Astrocyte of the cerebellum (primary cell): ENCODE measurements at places on chromosomes 4 and X.
A peak's percentile ranks its signal among the peaks of the same experiment; 100 is the strongest.

DNA sequence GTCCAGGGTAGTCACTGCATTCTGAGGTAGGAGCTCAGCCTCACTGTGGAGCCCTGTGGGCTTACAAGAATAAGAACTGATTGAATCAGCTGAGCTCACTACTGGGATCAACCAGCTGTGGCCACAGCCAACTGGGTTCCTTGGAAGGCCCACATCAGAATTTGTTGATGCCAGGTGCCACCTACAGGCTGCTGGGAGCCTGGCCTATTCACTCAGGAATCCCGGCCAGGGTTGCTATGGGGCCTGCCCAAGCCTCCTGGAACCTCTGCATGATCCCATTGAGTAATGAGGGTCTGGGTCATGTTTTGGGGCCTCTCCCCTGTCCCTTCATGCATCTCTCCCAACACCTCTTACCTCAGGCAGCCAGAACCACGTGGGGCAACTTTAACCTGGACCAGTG, 53.9 kb upstream of the KIAA1210 start:
- no peak for DNase-seq

GRCh38 chr4:105061731-105062130, 84.9 kb upstream of the TET2 start:
- DNase-seq: peak; percentile 3

DNA sequence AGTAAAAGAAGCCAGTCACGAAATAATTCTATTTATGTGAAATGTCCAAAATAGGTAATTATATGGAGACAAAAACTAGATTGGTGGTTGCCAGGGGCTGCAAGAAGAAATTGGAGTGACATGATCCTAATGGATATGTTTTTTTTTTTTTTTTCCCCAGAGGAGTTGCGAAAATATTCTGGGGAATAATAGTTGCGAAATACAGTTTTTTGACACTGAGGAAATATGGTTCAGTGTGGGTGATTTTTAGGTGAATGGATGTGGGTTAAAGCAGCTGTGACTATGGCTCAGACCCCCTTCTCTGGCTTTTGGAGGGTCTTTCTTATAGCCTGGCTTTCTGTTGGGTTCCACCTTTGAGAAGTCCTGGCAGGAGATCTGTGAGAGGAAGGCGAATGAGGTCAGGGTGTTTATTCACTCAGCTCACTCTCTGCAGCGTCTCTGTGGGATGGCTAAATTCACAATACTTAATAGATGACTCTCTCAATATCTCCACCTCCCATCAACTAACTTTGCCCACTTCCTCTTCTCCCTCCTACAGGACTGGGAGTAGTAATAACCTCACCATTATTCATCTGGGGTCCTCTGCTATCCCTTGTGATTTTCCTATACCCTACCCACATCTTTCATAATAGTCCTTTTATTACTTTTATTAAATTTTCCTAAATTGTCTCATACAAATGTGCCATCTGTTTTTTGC, 15.3 kb upstream of the RAB9B start:
- no peak for DNase-seq

DNA sequence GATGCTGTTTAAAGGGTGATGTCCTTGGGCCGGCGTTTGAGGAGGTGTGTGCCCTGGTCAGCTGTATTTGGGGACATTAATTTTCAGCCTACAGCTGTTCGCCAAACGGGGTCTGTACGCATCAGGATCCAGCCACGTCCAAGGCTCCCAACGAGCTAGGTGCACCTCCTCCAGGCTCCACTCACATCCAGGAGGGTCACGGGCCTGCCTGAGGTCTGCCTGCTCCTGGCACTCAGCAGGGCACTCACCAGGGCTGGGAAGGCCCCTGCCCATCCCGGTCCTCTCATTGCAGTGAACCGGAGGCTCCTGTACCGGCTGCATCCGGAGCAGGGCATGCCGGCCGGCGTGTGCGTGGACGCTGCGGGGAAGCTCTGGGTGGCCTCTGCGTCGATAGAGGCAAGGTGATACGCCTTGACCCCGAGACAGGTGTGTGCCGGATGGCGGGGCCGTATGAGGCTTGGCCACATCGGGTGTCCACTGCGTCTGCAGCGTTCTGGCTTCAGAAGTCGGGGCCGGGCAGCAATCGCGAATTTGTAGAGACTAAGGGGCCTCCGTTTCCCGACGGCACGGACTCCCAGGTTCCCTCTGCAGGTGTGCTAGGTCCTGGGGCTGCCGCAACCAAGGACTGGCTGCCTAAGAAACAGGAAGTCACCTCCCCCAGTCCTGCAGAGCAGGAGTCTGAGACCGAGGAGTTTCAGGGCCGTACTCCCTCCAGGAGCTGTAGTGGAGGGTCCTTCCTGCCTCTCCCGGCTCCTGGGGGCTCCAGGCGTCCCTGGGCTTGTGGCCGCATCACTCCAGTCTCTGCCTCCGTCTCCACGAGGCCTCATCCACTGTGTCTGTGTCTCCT, 27.5 kb upstream of the PLCXD1 start:
- no peak for DNase-seq

DNA sequence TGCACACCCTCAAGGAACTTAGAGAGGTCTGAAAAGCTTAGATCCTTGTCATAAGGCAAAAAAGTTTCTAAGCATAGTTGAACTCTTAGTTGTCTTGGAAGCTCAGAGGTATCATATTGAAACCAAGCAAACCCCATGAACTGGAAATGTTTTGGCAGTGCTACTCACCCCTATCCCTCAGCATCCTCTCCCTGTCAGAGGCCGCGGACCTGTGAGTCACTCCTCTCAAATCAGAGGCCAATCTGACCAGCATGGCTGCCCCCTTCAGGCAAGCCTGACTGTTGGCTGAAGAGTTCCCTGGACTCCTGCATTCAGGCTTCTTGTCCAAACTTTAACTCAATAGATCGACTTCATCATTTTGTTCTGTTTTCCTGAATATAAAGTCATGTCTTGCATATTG, 69.4 kb downstream of the KCNIP4 start:
- DNase-seq: no peak

DNA sequence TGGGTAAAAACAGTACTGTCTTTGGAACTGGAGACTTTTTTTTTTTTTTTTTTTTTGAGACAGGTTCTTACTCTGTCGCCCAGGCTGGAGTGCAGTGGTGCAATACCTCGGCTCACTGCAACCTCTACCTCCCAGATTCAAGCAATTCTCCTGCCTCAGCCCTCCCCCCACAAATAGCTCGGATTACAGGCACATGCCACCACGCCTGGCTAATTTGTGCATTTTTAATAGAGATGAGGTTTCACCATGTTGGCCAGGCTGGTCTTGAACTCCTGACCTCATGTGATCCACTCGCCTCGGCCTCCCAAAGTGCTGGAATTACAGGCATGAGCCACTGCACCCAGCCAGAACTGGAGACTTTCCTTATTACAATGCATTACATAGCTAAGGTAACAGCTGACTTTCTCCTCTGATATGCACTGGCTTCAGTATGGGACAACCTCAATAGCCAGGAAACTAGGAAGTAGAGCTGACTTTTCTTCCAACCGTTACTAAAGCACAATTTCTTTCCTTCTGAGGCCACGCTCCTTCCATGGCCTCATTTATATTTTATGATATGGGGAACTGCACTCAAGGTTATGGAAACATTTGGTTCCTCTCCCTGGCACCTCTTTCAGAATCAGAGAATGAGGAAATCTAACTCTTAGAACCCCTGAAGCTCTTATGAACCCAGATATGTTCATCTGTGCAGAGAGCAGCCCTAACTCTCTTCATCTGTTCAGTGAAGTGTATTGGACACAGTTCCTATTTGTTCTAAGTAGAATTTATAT, 53.5 kb upstream of the FAM9B start:
- DNase-seq: no peak

- peak; percentile 67 for DNase-seq
These were observed 8.4 kb upstream of the ELF4 start for GRCh38 chrX:130118441-130119311.

- no peak for DNase-seq
These were observed 6.2 kb downstream of the NR0B1 start for GRCh38 chrX:30302956-30303355.

GRCh38 chrX:45007598-45007997, 134.6 kb downstream of the KDM6A start:
- no peak for DNase-seq

DNA sequence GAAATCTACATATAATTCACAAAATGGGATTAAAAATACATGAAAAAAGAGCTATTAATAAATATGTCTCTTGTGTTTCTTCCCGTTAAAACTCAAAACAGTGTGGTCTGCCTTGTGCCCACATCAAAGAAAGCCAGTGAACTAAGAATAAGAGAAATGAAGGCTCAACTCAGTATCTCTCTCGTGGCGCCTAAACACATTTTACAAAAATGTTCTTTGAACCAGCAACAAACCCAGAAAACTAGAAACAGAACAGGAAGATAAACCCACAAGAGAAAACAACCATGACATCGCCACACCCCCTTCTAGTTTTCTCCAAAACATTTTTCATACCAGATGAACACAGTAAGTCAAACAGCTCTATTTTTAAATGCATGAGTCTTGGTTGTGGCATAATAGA, 130.1 kb downstream of the DCHS2 start:
- no peak for DNase-seq

GRCh38 chr4:15013585-15013984, 11.3 kb downstream of the CPEB2 start:
- DNase-seq: no peak
